Tibial nerve (tissue), 4 donors: ENCODE measurements at places on chromosomes 2 and 18. TPM values are rescaled to one million over a fixed set of nuclear protein-coding genes. Genes with fewer than 3 reads are reported as not detected.

The TCF23 gene
- total RNA-seq, result not detected

The TNS1 gene
- 648 TPM for total RNA-seq

The AGXT gene
- not detected for total RNA-seq

The NEU4 gene
- not detected for total RNA-seq

The HOXD12 gene
- total RNA-seq, result not detected

The TBR1 gene
- total RNA-seq, result not detected

The SFTPB gene
- not detected for total RNA-seq

The COLEC11 gene
- total RNA-seq, result 0.66 TPM

The ABCG8 gene
- not detected for total RNA-seq

The TNP1 gene
- not detected for total RNA-seq

The TUBA3E gene
- total RNA-seq, result not detected

The STPG4 gene
- total RNA-seq, result 0.30 TPM

The MYO1B gene
- 36.5 TPM for total RNA-seq

The TMEM198 gene
- total RNA-seq, result 1.7 TPM

The ANO7 gene
- total RNA-seq, result 0.42 TPM

The CHRNA1 gene
- not detected for total RNA-seq

The DSG4 gene
- total RNA-seq, result not detected
